ENCODE measurements at places on chromosomes 13 and 19.

DNA sequence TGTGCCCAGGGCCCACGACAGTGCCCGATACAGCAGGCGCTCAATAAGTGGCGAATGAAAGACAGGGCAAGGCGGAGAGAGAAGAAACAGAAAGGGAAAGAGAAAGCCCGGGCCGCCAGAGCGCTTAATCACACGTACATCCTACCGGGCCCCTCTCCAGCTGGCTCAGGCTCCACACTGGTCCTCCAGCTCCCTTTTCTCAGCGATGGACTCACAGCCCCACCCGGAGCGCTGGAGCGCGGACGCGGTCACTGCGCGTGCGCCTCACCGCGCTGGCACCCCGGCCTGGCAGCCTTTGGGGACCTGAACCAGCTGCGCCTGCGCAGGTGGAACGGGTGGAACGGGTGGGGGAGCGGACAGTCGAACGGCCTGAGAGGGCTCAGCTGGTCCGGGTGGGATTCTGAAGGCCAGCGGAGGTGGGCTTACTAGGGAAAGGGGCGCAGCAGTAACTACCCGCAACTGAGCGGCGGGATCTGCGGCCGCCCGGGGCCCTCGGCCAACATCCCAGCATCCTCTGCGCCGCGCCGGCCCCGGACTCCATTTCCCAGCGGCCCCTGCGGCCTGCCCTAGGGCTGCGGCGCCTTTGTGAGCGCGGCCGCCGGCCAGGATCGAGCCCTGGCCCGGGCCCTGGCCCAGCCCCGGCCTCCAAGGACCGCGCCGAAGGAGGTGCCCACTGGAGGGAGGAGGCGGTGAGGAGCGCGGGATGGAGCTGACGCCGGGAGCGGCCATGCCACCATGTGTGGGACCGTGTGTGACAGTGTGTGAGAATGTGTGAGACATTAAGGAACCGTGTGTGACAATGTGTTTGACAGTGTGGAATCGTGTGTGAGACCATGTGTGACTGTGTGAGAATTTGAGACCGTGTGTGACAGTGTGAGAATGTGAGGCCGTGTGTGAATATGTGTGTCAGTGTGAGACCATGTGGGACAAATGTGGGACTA is at the start of gene ZNF583:
ZNF583 (plus strand) TSS at position 569 of the 941 bp plus-strand sequence. CDS start 2,783 bp downstream, outside the sequence.
- peak; percentile 99 for DNase-seq

- no peak for DNase-seq
Measured at GRCh38 chr19:46861691-46862502, 1.1 kb downstream of the ARHGAP35 start.

DNA sequence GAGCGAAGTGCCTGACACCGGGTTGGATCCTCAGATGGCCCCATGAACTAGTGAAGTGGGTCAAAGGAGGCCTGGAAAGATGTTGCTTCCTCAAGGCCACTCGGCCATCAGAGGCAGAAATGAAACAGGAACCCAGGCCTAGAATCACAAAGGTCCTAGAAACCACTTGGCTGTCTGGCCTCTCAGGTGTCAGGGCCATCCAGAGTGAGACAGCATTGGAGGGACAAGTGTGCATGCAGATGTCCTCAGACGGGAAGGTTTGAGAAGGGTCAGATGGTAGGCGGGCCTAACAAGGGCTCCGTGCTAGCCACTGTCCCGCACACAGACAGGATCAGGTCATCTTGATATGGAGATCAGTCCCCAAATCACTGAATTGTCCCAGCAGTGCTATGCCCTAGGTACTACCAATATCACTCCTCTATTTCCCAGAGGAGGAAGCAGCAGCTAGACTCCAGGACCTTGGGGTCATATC is 14.3 kb downstream of the CCDC97 start:
- DNase-seq: no peak

- no peak for DNase-seq
Measured at GRCh38 chr13:22748866-22749577, 431.8 kb upstream of the SGCG start.

GRCh38 chr19:45643024-45643926 is 4.1 kb upstream of the EML2 start:
- peak; percentile 78 for DNase-seq

DNA sequence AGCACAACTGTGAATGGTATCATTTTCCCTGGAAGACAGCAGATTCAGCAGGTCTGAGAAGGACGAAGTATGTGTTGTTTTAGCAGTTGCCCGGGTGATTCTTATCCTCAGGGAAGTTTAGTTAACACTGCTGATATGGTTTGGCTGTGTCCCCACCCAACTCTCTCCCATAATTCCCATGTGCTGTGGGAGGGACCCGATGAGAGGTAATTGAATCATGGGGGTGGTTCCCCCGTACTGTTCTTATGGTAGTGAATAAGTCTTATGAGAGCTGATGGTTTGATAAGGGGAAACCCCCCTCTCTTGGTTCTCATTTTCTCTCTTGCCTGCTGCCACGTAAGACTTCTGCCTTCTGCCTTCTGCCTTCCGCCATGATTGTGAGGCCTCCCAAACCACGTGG is 81.0 kb upstream of the UBAC2 start:
- no peak for DNase-seq

GRCh38 chr19:50173127-50173526 is 10.0 kb upstream of the IZUMO2 start:
- DNase-seq: no peak

GRCh38 chr13:23752111-23753001 is 136.8 kb downstream of the MIPEP start:
- no peak for DNase-seq

- DNase-seq: no peak
Measured at GRCh38 chr13:68850160-68850559, 1257.5 kb upstream of the ATXN8OS start.

DNA sequence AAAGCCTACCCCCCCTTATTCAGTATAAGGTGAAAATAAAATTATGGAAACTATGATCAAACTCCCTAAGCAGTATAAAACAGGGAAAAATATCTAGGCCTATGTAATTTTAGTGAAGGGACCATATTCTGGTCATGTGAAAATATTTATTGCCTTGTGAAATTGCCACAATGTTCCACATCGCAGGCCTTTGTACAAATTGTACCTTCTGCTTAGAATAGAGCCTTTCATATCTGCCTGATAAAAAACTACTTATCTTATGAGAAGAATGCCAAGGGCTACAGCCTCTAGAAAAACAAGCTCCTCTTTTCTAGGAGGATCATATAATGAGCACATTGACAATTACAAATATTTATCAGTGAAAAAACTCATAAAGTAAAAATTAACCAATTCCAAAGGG is 1280.0 kb downstream of the EFNB2 start:
- no peak for DNase-seq

DNA sequence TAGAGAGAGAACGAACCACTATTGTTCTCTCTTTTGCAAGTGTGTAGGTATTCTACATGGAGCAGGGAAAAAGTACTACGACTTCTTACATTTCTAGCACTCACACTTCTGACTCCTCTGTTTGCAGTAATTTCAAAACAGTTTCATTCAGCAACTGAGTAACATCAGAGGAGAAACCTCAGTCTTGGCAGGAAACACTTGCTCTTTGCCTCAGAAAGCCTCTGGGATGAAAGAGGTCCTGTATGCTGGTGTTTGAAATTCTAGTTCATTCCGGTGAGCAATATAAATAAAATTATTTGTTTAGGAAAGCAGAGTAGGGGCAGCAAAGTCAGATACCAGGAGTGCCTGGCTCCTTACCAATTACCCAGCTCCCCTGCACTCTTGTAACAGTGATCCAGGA is 595.5 kb downstream of the TBC1D4 start:
- DNase-seq: no peak

GRCh38 chr19:40609561-40610395 is 8.6 kb downstream of the LTBP4 start:
- DNase-seq: no peak

- peak; percentile 80 for DNase-seq
Measured at GRCh38 chr13:111900390-111901131, 166.4 kb upstream of the SOX1 start.

DNA sequence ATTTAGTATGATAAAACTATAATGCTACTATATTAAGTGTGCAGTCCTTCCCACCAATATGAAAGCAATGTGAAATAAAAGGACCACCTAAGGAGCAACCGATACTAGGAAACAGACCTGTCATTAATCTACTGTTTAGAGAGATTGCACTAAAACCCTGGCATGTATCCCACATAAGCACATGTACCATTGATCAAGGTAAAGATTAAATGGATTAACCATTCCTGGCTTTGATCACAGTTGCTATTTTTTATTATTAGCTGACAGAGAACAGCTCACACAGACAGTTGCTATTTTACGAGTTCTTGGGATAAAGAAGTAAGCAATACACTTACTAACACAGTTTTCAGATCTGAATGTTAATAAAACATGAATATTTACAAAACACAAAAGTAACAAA is 57.7 kb upstream of the ZDHHC20 start:
- DNase-seq: no peak

GRCh38 chr13:77391475-77391874 is 64.6 kb upstream of the MYCBP2 start:
- DNase-seq: no peak

GRCh38 chr13:50291611-50292010 is 276.4 kb downstream of the KCNRG start:
- no peak for DNase-seq

- no peak for DNase-seq
Measured at GRCh38 chr13:60134376-60134775, 29.4 kb downstream of the DIAPH3 start.

GRCh38 chr19:38304352-38304865 is 358 bp downstream of the C19orf33 start:
- DNase-seq: no peak

- DNase-seq: no peak
Measured at GRCh38 chr19:56266051-56266450, 6.5 kb upstream of the EDDM13 start.
